ENCODE measurements at places on chromosomes 16 and 17.

- DNase-seq: no peak
Observed at GRCh38 chr16:86504315-86505184, 5.8 kb upstream of the FOXF1 start.

DNA sequence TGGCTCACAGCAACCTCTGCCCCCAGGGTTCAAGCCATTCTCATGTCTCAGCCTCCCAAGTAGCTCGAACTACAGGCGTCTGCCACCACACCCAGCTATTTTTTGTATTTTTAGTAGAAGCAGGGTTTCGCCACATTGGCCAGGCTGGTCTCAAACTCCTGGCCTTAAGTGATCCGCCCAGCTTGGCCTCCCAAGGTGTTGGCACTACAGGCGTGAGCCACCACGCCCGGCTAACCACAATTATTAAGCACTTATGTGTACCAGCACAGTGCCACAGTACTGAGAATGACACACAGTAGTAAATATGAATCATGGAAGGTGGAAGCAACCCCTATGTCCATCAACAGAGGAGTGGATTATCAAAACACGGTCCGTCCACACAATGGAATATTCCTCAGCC, 49.8 kb downstream of the COTL1 start:
- DNase-seq: no peak

GRCh38 chr17:56601591-56601990, 8.1 kb downstream of the NOG start:
- no peak for DNase-seq

- no peak for DNase-seq
Observed at GRCh38 chr17:40825599-40825998, 3.2 kb upstream of the KRT10 start.

- DNase-seq: no peak
Observed at GRCh38 chr16:62342216-62342615, 306.0 kb upstream of the CDH8 start.

DNA sequence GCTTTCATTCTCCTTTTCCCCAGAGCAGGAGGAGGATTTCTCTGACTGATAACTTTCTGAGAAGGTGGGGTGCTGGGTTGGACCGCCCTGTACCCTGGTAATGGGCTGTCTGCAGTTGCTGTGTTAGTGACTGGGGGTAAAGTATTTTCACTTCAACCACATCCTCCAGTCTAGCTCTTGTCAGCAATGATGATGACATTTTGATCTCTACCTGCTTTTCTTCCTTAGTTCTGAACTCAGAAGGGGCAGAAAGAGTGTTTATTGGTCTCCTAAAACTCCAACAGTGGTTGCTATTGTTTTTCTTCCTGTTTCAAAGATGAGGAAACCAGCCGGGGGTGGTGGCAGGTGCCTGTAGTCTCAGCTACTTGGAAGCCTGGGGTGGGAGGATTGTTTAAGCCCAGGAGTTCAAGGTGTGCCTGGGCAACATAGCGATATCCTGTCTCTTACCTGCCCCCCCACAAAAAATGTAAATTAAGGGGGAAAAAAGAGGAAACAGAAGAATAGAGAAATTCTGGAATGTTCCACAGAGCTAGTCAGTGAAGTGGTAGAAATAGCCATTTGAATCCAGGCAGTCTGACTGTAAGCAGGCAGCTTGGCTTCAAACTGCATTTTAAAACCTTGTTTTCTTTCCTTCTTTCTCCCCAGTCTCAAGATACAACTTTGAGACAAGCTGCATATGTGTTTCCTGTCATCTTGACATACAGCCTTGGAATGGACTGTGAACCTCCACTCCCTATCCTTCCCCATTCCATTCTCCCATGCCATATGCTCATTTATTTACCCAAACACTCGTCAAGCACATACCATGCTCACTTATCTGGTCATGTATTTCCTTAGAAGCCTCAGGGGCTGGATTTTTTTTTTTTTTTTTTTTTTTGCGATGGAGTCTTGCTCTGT, 3.3 kb upstream of the N4BP1 start:
- peak; percentile 37 for DNase-seq

DNA sequence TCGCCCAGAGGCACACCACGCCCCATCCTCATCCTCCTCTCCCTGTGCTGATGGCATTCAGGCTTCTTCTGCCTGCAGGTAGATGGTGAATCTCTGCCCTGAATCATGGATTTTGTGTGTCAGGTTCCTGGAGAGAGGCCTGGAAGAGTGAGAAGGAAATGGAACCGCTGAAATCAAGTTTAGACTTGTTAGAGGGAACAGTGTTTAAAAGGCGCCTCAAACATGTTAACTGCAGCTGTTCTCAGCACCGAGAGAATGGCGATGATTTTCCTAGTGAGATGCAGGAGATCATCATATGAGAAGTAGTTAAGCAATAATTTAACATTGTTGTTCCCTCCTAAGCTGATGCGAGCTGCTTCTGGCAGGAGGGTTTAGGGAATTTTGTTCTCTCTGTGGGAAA, 744.4 kb upstream of the EEF2KMT start:
- no peak for DNase-seq

DNA sequence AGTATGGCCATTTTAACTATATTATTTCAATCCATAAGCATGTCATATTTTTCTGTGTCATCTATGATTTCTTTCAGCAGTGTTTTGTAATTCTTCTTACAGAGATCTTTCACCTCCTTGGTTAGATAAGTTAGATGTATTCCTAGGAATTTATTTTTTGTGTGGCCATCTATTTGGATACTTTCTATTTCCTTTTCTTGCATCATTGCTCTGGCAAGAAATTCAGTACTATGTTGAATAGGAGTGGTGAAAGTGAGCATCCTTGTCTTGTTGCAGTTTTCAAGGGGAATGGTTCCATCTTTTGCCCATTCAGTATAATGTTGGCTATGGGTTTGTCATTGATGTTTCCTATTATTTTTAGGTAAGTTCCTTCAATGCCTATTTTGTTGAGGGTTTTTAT, 15.1 kb upstream of the ABCA9 start:
- no peak for DNase-seq

- no peak for DNase-seq
Observed at GRCh38 chr17:72421128-72422092, 300.6 kb downstream of the SOX9 start.

GRCh38 chr17:65430209-65430833, 131.1 kb downstream of the AXIN2 start:
- no peak for DNase-seq

DNA sequence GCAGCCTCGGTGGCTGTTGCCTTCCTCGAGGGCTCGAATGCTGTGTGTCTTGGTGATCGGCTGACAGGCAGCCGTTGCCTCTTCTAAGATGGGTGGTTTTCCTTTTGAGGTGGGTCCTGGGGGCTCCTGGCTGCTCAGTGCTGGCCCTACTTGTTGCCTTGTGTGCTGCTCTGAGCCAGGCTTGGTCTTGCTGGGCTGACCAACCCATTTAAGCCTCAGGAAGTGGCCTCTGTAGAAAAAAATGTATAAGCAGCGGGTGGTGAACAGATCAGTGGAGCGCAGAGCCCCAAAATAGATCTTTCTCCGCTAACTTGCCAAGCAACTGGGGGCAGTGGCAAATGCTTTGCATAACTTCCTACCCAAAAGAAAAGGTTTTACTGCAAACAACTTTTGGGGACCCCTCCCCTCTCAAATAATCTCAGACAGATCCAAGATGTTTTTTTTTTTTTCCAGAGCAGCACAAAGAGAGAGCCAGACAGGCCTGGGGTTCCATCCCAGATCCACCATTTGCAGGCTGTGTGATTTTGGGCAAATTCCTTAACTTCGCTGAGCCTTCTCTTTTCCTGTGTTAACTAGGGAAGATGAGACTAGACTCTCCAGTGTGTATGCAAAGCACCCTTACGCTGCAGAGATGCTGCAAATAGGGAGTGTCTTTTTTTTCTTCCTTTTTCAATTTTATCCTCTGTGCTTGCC, 42.5 kb downstream of the PLCG2 start:
- DNase-seq: no peak

GRCh38 chr17:62611292-62611691, 16.2 kb upstream of the MRC2 start:
- no peak for DNase-seq

- no peak for DNase-seq
Observed at GRCh38 chr17:60345233-60345632, 46.7 kb downstream of the USP32 start.

GRCh38 chr17:56680676-56681075, 87.2 kb downstream of the NOG start:
- no peak for DNase-seq

GRCh38 chr16:83676086-83676485, 131.7 kb upstream of the HSBP1 start:
- DNase-seq: no peak

- no peak for DNase-seq
Observed at GRCh38 chr17:64413513-64413912, 22.9 kb upstream of the PECAM1 start.

- no peak for DNase-seq
Observed at GRCh38 chr16:27270349-27270748, 1.8 kb upstream of the NSMCE1 start.

- DNase-seq: no peak
Observed at GRCh38 chr16:73016488-73016830, 31.5 kb downstream of the ZFHX3 start.

DNA sequence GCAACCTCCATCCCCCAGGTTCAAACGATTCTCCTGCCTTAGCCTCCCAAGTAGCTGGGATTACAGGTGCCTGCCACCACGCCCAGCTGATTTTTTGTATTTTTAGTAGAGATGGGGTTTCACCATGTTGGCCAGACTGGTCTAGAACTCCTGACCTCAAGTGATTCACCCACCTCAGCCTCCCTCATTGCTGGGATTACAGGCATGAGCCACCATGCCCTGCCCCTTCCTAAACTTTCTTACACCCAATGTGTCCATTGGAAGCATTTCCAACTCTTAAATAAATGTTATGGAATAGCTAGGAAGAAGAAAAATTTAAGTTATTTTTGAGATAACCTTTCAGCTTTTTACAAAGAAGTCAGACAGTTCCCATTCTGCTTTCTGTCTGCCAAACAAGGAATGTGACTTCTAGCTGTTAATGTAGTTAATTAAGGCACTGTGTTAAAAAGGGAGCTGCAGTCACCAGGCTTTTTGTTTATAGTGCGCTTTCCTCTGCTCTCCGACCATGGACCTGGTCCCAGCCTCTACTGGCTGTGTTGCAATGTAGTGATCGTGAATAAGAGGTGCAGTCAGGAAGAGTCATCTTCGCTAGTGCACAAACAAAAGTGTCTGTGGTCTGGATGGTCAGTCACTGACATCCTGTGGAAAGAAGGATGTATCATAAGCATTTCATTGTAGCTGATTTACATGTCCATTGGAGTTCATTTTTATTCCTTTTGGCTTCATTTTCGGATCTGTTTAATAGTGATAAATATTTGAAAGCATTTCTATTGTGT, 39.7 kb downstream of the USP10 start:
- DNase-seq: no peak

GRCh38 chr17:77231076-77231871, 90.5 kb downstream of the SEC14L1 start:
- no peak for DNase-seq

DNA sequence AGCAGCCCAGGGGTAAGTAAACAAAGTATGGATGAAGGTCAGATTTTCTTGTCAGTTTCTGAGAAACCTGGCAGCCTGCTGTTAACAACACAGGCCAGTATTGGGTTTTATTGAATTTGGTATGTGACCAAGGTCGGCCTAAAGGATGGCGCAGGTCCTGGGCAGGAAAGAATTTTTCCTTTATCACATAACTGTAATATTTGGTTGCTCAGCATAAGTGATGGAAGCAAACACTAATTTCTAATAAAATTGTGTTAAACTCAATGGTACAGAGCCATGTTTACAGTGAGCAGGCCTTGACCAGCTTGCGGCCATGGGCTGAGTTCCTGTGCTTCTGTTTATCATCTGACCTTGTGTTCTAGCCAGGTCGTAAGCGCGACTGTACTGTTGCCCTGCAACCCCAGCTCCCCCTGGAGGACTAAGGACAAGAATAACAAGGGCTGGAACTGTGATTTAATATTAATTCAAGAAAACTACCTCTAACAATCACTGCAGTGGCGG, 10.5 kb downstream of the POLDIP2 start:
- DNase-seq: no peak

DNA sequence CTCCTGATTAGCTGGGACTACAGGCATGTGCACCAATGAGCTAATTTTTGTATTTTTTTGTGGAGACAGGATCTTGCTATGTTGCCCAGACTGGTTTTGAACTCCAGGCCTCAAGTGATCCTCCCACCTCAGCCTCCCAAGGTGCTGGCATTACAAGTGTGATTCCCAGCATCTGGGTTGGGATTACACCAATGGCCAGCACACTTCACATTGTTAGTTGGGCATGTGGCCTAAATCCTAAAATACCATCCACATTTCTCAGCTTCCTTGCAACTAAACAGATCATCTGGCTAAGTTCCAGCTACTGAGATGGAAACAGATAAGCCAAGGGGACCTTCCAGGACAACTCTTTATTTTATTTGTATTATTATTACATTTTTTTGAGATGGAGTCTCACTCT, 9.9 kb downstream of the RABEP2 start:
- no peak for DNase-seq

- DNase-seq: no peak
Observed at GRCh38 chr17:7927596-7927995, 2.1 kb downstream of the KCNAB3 start.

GRCh38 chr17:28524476-28525424, 18.6 kb downstream of the FOXN1 start:
- no peak for DNase-seq

GRCh38 chr17:43094129-43094835, 30.9 kb downstream of the BRCA1 start:
- no peak for DNase-seq

- peak; percentile 80 for DNase-seq
Observed at GRCh38 chr16:78770353-78771091, 671.1 kb downstream of the WWOX start.

- DNase-seq: no peak
Observed at GRCh38 chr16:49513040-49513439, 139.4 kb downstream of the C16orf78 start.

DNA sequence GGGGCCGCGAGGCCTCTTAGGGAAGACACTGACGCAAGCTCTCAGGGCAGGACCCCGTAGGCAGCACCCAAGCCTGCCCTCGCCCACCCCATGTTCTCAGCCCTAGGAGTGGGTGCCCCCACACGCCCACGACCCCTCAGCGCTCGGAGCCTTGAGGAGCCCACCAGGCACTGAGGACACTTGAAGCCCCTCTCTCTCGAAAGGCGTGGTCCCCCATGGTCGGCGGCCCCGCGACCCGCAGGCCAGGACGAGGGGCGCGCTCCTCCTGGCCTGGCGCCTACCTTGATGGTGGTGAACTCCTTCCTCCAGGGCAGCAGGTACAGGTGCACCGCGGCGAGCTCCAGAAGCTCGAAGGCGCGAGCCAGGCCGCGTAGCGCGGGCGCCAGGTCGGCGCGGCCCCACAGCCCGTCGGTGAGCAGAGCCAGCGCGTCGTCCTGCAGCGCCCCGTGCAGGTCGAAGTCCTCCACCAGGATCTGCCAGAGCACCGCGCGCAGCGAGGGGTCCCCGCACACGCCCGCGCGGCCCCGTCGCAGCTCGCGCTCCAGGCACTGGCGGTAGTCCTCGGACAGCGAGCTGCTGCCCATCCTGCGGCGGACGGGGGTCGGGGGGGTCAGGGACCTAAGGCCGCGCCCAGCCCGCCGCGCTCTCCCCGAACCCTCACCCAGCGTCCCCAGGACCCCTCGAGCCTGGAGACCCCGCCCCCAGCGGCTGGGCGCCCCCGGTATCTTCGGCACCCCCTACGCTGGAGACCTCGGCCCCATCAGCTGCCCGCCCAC, 668 bp downstream of the SPATA2L start:
- DNase-seq: peak; percentile 70

GRCh38 chr16:19239511-19240155, 45.9 kb upstream of the CLEC19A start:
- DNase-seq: no peak

- DNase-seq: no peak
Observed at GRCh38 chr16:31138621-31139578, 3.4 kb upstream of the PRSS8 start.

- DNase-seq: no peak
Observed at GRCh38 chr16:84599521-84600202, 18.2 kb downstream of the COTL1 start.

GRCh38 chr17:40810494-40810893, 10.7 kb upstream of the KRT28 start:
- no peak for DNase-seq

All from T-helper 1 cell (primary cell).